ENCODE measurements at places on chromosomes 5 and 9.

GRCh38 chr5:38795986-38796741 lies 49.6 kb upstream of the OSMR start:
- no peak for DNase-seq

GRCh38 chr5:86864051-86864450 lies 246.3 kb downstream of the COX7C start:
- no peak for DNase-seq

- no peak for DNase-seq
Observed at GRCh38 chr5:39214912-39215709, 4.3 kb downstream of the FYB1 start.

GRCh38 chr9:9299134-9299533 lies 1313.7 kb downstream of the PTPRD start:
- no peak for DNase-seq

DNA sequence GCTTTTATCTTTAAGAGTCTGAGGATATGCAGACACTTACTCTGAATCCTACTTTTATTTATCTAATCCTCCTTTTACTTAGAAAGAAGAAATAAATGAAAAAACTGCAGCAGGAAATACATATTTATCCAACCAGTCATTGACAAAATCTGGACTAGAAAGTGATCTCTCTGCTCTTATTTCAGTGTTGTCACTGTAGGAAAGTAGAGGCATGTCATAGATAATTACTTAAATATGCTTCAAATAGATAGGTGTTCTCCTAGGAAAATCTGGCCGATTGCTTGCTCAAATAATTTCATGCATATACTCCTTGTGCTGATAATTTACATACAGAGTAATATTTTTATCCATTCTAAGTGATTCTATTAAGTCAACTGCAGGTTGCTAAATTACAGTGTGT lies 2001.9 kb upstream of the C9orf72 start:
- DNase-seq: no peak

GRCh38 chr5:102778478-102778877 lies 23.4 kb downstream of the PAM start:
- DNase-seq: no peak

DNA sequence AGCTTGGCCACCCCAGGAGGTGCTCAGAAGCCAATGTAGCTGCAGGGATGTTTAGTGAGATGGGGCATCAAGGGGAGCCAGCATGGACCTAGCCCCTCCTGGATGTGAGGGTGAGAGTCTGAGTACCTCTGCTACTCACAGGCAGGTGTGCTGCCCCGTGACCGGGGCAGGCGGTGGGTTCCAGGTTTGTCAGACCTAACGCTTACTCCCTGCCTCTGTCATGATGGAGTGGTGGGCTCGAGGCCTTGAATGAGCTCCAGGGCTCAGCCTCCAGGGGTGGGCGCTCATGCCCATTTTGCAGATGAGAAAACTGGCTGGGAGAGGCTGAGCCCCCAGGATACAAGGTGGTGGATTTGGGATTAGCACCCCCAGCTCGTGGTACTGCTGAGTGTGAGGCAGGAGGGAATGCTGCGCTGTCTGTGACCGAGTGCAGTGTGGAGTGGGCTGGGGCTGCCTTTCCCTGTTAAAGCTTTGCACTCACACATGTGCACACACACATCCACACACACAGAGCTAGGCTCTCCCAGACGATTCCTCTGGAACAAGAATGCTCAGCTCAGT lies 1.5 kb downstream of the RXRA start:
- no peak for DNase-seq

- no peak for DNase-seq
Observed at GRCh38 chr9:94135222-94135621, 51.0 kb downstream of the PTPDC1 start.

DNA sequence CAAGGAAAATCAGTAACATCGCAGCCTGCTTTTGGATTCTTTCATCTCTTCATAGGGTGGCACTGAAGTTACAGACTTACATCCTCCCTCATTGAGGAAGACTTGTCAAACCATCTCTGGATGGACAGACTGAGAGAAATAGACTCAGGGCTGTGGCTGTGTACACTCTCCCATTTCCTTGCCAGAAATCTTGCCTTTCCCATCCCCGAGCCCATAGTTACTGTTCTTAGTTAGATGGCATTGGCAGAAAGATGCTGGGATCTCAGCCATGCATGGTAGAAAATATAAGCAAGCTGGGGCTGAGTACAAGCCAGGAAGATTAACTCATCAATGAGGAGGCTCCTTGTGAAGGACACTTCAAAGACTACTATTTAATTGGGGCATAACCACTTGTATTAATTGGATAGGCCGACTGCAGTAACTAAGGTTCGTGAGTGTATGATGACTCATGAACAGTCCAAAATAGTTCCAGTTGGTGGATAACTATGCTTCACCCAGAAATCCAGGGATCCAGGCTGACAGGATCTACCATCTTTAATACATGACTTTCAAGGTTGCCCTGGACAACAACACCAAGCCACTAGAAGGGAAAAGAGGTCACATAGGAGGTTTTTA lies 137.9 kb downstream of the TMEM38B start:
- DNase-seq: no peak

DNA sequence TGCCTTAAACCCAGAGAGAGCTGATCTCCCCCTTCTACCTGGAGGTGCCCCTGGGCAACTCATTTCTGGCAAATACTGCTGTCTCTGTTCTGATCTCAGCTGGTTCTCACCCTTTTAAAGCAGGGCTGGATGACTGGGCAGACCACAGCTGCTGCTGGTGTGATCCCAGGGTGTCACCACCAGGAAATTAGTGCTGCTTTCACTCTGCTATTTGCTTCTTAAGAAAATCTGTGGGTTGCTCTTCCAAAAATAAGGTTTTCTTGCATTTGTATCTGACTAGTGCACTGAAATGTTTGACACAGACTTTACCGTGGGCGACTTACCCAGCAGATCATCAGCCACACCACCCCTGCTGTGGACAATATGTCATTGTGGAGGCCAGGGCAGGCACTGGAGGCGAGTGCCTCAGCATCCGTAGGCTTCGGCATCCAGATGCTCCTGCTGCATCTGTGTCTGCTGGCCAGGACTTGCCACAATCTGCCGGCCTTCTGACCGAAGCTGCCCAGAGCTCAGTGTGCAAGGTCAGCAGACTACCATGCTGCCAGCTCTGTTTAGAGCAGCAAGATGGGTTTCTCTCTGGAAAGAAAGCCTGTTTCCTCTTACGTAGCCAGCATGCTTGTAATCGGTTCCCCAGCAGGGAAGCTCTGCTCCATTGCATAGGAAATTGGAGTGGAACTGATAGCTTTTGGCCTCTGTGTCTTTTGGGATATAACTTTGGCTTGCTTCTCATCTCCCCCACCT lies 13.6 kb downstream of the ARHGAP26 start:
- peak; percentile 36 for DNase-seq

DNA sequence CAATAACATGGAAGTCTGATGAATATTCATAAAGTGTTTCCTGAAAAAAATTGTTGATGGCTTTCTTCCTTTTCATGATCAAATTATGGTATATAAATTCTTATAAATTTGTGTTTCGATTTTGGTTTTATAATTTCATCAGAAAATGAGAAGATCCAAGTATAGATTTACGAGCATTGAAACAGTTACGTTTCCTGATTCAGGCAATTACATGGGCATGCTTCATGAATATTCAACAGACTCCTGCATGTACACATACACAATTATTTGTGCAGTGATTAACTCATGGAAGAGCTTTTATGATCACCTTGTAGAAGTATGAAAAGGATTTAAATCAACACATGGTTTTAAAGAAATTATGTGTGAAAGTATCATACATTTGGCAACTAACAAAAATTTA lies 136.7 kb downstream of the MPDZ start:
- DNase-seq: no peak

DNA sequence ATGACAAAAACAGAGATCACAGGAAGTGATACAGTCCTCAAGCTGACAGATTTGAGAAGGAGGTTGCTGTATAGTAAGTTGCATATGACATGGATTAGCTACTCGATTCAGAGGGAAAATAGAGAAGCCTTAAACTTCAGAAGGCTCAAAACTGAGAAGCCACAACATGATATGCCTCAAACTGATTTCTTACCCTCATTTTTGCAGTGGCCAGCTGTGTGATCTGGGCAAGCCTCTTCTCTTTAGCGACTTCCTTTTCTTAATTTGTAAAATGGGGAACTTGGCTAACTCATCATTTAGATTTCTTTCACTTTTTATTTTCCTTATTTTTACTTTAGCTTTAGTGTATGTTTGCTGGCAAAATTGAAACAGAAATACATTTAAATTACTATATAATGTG lies 421.1 kb downstream of the KIF4B start:
- no peak for DNase-seq

GRCh38 chr5:120479066-120479465 lies 15.0 kb downstream of the PRR16 start:
- DNase-seq: no peak

DNA sequence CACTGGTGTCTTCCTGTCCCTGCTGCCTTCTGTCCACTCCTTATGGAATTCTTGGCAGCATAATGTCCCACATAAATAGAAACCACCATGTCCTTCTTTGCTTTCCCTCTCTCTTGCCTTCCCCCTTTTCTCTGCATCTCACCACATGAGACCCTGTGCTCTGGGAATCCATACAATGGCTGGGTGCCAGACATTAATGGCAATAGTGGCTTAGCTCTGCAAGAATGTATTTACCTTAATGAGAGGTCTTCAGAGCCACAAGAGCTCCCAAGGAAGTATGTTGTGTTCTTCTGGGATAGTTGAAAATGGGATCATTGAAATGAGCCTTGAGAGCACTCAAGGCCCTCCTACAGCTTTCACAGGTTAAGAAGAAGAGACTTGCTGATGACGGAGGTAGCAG lies 58.7 kb downstream of the ADAMTS16 start:
- DNase-seq: no peak

DNA sequence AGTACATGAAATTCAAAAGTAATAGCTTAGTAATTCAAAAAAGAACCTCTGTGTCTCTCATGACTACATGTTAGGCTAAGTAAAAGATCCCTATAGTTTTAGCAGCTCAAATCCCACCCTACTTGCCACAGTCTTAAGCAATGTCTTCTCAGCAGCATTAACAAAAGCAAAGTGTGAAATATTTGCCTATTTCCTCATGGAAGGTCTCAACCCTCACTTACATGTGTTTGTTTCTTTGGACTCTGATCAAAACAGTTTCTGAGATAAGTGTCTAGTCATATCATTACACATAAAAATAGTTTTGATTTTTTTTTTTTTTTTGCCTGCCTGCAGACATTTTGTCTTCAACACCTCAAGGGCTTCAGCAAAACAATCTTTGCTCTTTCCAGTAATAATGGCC lies 310.5 kb downstream of the CETN3 start:
- DNase-seq: no peak

- DNase-seq: no peak
Observed at GRCh38 chr5:82276800-82277612, 1.1 kb downstream of the RPS23 start.

DNA sequence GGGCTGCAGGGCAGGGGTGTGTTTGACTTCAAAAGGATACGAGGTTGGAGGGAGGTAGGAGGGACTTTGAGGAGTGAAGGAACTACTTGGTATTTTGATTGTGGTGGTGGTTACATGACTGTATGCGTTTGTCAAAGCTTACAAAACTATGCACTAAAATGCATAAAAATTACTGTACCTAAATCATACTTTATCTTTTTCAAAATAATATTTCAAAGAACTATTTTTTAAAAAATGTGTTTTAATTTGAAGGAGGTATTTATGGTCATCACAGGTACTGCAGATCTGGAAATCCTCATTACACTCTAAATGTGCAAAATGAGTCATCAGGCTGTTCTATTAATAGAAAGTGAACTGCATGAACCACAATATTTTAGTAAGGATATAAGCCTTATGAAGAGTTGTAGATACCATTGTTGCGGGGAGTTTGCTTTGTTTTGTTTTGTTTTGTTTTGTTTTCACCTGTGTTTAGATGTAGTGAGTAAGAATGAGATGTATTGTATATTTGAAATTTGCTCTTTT lies 116.9 kb downstream of the ARRDC3 start:
- no peak for DNase-seq

GRCh38 chr5:55231029-55231918 lies 2.1 kb downstream of the CCNO start:
- no peak for DNase-seq

- DNase-seq: no peak
Observed at GRCh38 chr5:133714161-133714915, 102.0 kb upstream of the FSTL4 start.

GRCh38 chr9:98775831-98776441 lies 20.4 kb downstream of the ANKS6 start:
- no peak for DNase-seq

DNA sequence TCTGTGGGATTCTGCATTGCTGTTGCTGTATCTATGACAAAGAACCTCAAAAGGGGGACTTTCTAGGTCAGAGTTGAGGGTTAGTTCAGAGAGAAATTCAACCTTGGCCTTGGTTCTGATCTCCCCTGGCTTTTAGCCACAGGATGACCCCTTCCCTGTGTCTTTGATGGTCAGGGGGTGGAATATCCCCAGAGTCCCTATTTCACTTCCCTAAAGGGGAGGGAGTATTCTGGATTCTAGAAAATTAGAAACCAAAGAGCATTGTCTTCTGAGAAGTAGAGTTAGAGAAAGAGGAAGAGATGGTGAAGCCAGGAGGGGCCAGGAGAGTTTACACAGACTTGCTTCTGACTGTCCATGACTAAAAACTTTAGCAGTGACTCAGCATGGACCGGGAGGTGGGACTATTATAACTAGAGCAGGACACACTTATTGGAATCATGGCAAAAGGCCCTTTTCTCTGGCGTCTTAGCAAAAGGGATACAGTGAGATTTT lies 56.2 kb upstream of the LPAR1 start:
- no peak for DNase-seq

DNA sequence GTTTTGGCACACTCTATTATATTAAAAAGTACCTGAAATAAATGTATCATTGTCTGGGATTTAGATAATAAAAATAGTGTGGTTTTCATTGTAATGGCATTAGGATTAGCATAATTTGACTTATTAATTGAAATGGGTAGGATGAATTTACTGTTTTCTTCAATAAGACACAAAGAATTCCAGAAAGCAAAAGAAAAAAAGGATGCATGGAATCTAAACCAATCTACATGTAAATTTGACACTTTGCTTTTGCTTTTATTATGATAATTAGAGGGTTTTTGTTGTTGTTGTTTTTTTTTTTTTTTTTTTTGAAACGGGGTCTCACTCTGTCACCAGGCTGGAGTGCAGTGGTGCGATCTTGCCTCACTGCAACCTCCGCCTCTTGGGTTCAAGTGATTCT lies 304.8 kb upstream of the EFNA5 start:
- DNase-seq: no peak

DNA sequence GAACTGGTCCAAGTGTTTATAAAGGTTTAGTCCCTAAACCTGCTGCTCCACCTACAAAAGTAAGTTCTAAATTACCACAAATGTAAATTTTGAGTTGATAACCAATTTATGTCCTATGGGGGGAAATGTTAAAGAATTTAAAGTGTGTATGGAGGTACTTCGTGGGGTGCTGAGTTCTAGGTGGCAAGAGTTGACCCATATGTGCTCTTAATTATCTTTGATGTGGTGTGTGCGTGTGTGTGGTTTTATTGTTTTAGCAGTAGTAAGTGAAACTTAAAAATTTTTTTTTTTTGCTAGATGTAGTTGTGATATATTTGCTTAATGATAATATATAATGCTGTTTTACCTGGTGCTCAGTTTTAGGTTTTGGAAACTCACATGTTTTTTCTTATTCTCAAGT lies 72.6 kb downstream of the GPBP1 start:
- DNase-seq: no peak
